Cortex of kidney (tissue), 1 donor: ENCODE measurements at places on chromosomes 11 and 22.

DNA sequence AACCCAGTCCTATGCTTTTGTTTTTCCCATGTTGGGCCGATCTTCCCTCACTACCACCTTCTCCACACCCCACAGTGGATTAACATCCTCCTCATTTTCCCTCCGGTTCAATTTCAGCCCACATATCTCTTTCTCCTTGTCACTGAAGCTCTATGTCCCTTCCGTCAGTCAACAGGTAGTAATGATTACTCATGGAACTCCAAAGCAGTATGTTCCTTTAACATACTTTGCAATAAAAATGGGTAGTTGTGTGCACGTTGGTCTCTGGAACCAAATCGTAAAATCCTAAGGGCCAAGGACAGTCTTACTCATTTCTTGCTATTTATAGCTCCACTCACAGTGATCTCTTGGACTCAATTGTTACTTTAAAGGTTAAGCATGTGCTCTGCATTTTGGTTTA lies 20.2 kb downstream of the AMOTL1 start:
- no peak for DNase-seq

GRCh38 chr22:38948181-38948940 lies 9.0 kb upstream of the APOBEC3A start:
- DNase-seq = no peak

DNA sequence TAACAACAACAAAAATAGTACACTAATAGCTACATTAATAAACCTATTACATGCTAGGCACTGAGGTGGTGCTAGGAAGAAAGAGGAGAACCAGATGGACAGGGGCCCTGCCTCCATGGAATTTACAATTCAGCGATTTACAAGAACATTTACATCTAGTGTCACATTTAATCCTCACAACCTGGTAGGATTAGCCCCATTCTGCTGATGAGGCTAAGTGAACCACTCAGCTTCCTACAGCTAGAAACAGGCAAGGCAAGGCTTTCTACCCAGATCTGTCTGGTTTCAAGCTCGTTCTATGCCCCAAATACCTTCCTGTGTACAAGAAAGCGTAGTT lies 368.4 kb downstream of the BUD13 start:
- DNase-seq = no peak

DNA sequence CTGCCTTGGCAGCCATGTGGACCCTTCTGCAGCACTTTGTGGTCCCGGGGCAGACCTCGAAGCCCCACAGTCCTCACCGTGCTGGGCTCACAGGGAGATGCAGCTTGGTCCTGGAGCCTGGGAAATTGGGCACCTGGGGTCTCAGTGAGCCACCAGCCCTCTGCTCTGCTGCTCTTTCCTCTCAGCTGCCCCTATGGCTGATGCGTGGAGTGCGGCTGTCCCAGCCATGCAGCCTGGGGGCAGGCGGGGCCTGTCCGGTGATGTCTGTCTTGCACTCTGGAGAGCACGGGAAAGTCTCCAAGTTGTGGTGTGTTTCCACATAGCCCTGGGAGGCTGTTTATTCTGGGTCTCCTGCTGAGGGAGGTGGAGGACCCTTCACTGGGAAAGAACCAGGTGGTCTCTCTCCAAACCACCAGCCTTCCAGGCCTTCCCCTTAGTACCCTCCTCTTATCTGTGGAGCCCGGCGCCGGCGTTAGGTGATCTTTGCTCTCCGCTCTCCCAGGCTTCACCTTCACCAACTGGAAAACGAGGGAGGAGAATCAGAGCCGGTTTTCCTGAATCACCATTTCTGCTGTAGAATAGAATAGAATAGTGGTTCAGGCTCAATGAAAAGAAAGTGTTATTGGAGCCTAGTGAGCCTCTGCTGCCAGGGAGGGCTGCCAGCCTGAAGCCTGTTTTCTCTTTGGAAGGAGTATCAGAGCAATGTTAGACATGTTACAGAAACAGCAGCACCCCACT lies 41.2 kb upstream of the GRAMD4 start:
- DNase-seq = no peak

DNA sequence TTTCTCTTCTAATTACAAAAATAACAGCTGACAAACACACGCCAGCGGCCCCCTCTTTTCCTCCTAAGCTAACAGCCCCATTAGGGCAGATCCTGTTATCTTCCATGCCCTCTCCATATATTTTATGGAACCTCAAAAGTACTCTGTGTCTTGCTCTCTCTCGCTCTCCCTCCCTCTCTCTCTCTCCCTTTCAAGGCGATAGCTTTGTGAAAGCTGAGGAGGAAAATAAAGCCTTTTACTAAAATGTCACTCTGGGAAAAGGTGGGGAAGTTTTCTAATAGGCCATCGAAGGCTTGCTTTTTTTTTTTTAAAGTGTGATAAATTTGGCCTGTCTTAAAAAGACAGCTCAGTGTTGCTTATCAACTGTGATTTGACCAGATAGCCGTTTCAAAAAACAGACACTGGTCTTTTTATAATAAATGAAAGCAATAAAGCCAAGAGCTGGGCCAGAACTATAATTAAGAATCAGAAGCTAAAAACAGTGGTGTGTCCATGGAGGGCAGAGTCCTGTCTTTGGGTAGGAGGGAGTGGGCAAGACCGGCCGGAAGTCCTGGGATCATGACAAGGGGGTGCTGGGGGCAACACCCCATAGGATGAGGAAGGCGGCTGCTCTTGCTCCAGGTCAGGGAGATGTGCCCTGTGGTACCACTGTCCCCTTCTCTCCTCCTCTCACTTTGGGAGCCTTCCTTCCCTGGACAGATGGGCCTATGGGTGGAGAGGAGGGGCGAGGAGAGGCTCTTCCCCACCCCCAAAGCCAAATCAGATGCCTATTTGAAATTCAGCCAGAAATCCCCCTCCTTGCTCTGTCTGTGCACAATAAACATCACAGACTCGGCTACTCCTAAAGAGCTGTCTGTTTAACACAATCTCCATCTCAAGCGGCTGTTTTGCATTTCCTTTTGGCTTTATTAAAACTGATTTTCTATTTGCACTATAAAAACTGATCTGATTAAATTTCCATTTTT lies 267.2 kb downstream of the BUD13 start:
- DNase-seq = no peak

DNA sequence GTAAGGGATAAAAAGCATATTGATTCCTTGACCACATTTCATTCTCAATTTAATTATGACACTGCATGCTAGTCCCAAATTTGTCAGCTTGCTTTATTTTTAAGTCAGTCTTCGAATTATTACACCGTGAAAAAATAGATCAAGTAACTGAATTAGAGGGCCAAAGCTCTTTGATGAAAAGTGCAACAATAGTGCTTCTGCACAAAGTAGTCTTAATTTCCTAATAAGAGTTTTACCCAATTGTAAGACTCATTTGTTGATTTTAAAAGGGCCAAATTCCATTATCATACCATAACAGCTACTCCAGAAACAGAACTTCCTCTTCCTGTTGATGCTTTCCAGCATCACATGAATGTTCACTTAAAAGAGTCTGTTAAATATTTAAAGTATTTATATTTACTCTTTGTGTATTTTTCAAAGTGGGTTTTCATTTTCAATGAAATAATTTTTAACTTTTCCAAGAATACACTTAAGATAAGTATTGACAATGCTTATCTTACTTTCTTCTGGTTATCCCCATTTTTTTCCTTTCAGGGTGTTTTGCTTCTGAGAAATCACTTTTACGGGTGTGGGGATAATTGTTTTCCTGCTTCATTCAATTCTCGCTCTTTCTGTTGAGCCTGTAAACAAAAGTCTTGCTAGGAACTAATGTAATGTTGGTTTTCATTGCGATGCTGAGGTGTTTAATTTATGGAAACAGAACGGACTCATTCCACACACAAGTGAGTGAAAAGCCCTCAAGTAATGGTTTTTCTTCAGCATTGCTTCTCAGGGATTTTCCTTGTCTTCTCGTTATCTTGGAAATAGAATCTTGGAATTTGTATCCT lies 2.1 kb downstream of the ARHGEF12 start:
- no peak for DNase-seq

DNA sequence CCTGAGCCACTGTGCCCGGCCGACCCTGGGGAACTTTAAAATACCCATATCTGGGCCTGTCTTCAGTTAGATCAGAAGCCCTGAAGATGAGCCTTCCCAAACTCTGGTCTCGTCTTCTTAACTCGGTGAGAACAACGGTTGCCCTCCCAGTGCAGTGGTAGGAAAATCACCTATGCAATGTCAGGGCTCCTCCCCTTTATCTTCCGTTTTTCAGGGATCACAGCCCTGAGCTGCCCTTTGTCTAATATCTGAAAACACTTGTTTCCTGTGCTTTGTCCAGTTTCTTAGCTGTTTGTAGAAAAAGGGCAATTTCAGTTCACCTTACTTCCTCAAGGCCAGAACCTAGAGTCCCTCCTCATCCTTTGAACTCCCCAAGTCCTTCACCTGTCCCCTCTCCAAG lies 9.4 kb downstream of the DRAP1 start:
- DNase-seq = no peak

- DNase-seq = no peak
These were observed 35.0 kb upstream of the PPARA start for GRCh38 chr22:46115388-46115678.

- no peak for DNase-seq
These were observed 458.4 kb upstream of the CCDC179 start for GRCh38 chr11:23318670-23319069.

- no peak for DNase-seq
These were observed 24.5 kb upstream of the ALX4 start for GRCh38 chr11:44334356-44335004.

DNA sequence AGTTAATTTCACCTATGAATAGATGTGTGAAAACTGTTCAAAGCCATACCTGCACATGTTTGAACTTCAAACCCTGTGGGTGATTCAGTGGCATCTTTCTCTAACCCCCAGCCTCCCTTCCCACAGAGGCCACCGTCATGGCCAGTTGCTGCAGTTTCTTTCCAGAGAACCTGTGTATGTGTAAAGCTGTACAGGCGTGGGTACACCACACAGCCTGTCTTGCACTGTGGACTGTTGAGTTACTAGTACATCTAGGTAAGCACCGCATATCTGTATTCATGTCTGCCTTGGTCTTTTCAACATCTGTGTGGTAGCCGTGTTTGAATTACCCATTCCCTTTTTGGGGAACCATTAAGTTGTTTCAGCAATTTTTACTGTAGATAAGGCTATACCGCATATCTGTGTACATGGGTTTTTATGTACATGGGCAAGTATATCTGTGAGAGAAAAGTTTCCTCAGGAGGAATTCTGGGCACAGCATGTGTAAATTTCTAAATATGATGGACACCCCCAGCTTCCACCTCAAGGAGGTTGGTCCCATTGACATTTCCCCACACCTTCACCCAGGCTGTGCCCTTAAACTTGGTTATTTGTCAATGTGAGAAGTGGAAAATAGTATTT lies 13.9 kb downstream of the NEAT1 start:
- no peak for DNase-seq

- no peak for DNase-seq
These were observed 46.3 kb downstream of the ANO1 start for GRCh38 chr11:70124321-70125000.

DNA sequence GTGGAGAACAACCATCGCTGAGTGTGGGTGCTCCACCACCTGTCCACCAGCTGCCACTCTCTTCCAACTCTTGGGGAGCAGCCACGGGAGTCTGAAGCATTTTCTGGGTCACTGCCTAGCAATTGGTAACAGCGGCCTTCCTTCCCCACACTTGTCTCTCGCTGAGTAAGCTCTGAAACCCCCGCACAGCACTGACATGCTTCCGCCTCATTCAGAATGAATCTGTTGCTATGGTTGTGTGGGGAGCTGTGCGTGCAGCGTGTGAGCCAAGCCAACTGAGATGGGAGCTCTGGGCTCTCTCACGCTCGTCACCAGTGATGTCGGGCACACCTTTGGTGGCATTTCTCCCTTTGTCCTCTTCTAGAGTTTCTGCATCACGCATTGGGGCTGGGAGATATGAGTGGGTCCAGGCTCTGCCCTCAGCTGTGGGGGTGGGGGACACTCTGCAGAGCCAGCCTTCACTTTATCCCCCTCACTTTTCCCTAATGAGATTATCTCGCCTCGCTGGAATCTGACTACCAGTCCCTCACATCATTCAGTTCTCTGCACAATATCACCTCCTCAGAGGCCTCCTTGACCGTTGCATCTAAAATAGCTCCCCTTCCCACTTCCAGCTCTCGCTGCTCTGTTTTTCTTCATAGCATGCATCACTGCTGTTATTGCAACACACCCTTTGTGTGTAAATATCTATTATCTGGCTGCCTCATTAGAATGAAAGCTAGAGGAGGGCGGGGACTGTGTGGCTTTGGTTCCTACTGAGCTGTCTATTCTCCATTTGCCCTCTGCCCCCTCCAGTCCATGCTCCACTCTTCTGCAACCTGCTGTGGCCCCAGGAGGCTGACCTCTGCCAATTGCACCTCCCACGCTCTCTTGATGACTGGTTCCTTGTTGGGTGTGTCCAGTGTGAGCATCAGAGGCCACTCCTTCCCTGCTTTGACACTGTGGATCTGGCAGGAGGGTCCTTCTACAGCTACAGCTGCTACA lies 569.9 kb upstream of the CADM1 start:
- DNase-seq = no peak

GRCh38 chr11:76176463-76176862 lies 29.8 kb downstream of the WNT11 start:
- no peak for DNase-seq

GRCh38 chr11:59028105-59028504 lies 58.0 kb upstream of the GLYATL1B start:
- DNase-seq = no peak

- no peak for DNase-seq
These were observed at the start of gene UBXN1 for GRCh38 chr11:62678770-62679696. Gene UBXN1, minus strand, starts transcription at chr11:62679073. Its CDS starts 150 bp downstream, at chr11:62678923.

DNA sequence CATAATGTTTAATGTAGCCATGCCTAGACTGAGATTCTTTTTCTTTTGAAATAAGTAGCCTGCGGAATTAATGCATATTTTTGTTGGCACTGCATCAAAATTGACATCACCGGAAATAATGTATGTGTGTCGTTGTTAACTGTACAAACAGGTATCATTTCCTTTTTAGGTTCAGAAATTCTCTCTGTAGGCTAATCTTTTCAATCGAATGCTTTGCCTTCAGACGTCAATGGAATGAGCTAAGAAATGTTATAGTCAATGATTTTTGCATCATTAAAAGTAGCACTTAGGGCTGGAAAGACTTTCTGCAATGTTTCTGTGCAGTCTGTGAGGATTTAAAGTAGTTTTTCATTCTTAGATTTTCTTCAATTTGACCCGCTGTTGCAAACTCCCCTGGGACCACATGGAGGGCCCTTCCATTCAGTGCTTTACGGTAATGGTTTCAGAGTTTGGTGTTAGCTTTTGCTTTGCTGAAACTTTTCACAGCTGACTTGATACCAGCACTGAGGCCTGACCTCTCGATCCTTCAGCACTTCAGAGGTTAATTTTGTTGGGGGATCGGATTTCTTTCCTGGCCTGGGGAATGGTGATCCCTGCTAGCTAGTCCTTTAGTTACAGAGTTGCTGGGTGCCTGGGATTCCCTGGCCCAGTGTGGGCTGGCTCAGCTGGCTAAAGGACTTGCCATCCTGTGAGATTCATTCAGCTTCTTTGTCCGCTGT lies 137.8 kb downstream of the DBX1 start:
- no peak for DNase-seq
